ENCODE measurements at places on chromosomes 5 and 9.

- DNase-seq: no peak
Observed at GRCh38 chr9:124625087-124625486, 117.9 kb upstream of the NR5A1 start.

DNA sequence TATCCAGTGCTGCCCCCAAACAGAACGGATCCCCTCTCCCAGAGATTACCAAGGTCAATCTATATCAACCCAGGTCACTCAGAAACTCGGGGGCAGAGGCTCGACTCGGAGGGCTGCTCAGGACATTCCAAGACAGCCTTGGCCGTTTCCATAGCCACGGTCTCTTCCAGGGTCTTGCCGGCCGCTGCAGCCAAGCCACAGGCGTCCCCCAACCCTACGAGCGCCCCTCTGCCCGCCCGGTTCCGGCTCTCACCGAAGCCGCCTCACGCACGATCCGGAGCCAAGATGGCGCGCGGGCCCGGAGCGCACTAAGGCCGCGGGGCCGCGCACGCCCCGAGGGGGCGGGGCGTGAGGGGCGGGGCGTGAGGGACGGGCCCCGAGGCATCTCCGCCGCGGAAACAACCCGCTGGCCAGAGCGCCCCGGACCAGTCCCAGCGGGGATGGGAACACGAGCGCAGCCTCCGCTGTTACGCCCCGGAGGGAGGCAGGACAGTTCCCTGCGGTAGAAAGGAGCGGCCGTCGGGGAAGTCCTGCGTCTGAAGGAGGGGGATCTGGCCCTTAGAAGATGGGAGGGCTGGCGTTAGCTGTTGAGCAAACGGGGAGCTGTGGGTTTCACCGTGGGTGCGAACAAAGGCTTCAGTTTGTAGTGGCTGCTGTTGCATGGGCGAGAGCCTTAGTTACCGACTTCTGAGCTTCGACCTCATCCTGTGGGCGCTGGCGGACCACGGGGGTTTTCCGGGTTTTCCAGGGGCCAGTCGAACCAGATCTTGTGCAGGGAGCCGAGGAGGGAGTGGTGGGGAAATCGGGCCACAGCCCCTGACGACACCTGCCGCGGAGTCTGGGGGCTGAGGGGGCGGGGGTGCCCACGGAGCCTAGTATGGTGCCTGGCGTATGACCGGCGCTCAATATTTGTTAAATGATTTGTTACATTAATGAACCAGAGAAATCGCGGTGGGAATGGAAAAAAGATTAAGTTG, at the start of gene RPP25L:
Gene RPP25L, minus strand, starts transcription at position 287 of the 977 bp plus-strand sequence. CDS start 801 bp downstream, outside the sequence.
- no peak for DNase-seq

- no peak for DNase-seq
Observed at GRCh38 chr9:89304834-89305188, 6.2 kb upstream of the CKS2 start.

DNA sequence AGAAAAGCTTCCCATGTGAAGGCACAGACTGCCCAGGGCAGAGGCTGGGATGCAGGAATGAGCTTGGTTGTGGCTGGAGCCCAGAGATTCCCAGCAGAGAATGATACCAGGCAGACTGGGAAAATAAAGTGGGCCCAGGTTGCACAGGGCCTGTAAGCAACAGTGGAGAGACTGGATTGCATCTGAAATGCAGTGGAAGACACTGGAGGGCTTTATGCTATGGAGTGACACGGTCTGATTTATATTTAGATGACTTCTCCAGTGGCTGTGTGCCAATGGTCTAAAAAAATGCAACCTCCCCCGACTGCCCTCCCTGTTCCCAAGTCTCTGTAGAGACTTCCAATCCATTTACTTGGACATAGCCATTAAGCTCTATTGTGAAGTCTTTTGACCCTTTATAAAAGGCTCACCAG, 951.1 kb upstream of the DMAC1 start:
- no peak for DNase-seq

- no peak for DNase-seq
Observed at GRCh38 chr9:110217656-110218099, 9.7 kb upstream of the C9orf152 start.

DNA sequence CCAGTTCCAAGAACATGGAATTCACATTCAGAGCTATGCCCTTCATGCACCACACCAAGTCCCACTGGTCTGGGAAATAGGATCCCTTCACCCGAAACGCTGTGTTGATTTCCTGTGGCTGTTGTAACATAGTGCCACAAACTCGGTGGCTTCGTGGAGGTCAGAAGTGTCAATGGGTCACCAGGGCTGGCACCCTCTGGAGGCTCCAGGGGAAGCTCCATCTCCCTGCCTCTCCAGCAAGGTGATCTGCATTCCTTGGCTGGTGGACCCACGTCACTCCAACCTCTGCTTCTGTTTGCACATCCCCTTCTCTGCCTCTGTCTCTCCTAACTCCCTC, 28.9 kb upstream of the ALDH1B1 start:
- DNase-seq: no peak

DNA sequence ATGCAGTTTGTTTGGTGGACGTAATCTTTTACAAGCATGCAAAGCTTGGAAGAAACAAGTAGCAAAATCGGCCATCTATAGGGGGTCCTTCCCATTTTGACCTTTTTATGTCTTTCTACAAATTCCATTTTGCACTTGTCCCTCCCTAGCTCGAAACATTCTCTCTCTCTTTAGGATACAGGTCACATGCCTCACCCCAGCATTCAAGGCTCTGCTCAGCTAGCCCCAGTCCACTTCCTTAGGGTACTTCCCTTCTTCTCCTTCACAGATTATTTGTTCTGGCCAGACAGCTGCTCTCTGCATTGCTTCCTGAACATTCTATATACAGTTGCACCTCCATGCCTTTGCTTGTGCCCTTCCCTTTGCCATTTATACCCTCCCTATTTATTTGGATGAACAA, 31.7 kb upstream of the TRIM14 start:
- no peak for DNase-seq

- DNase-seq: no peak
Observed at GRCh38 chr9:18786911-18787650, 245.9 kb downstream of the SAXO1 start.

GRCh38 chr5:137615171-137615775, 116.1 kb upstream of the SPOCK1 start:
- no peak for DNase-seq

DNA sequence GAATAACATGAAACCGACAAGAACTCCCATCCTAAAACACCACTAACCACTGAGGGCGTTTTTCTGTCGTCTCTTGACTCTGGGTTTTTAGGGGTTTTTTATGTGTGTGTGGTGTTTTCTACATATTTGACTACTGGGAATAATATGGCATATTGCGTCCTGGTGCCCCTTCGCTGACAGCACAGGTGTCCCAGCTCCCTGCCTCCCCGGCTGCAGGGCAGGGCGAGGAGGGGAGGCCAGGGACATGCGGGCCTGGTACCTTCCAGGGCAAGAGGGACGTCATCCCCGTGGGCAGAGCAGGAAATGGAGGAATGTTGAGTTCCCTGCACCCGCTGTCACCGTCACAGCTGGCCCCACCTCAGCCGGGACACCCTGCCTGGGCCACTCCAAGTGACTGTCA, 34.8 kb downstream of the VAV2 start:
- DNase-seq: no peak

- DNase-seq: no peak
Observed at GRCh38 chr9:91053824-91054223, 252.2 kb downstream of the SYK start.

DNA sequence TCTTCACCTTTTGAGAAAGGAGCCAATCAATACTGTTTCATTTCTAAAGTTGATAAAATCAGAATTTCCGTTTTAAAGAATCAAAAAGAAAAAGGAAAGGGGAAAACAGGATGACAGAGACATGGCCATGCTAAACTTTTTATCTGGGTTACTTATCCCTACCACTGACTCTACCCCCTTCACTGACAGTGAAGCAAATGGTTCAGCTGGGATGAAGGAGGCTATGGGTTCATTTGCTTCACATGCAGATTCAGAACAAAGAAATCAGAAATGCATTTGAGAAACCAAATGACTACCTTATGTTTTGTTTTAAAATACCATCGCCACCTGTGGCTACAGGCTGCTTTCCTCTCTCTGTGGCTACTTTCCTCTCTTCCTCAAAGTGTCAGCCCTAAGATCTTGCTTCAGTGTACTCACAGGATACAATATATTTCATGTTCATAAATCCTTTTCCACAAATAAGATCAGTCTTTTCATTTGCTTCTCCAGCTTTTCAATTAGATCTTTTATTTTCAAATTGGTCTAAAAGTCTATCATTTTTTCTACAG, 53.3 kb downstream of the LPAR1 start:
- DNase-seq: no peak

GRCh38 chr5:56037531-56038010, 42.8 kb upstream of the IL6ST start:
- DNase-seq: no peak

GRCh38 chr5:172052450-172053236, 46.2 kb upstream of the FBXW11 start:
- DNase-seq: no peak

DNA sequence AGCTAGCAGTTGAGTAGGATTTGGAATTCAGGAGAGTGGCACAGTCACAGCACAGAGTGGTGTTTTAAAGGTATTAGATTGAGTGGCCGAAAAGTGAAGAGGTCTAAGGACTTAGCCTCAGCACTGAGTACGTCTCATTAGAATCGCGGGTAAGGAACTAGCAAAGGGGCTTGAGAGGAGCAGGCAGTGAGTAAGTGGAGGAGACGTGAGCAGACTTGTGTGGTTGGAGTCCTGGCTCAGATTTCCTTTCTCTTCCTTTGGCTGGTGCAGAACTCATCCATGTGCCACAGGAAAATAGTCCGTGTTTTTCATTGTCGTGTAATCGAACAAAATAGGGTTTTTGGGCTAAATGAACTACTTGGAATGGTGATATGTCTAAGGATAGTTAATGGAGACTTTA, 3.4 kb downstream of the EXOSC2 start:
- DNase-seq: no peak

GRCh38 chr9:111148052-111149017, 110.1 kb upstream of the LPAR1 start:
- DNase-seq: no peak

DNA sequence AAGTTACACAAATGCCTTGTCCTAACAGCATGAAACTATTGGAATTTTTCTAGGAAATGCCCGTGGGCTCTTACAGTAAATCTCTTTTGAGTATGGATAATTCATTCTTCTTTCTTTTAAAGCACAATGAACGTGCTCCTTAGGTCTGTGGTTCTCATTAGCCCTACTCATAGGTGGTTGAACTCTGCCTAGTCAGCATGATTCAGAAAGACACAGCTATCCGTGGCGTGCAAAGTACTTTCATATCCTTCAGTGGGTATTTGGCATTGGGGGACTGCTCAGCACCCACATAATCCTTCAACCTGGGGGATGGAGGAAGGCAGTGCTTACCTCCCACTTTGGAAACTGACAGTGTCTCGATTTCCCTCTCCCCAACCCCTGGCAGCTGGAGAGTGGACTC, 462.0 kb upstream of the CLINT1 start:
- DNase-seq: no peak

- DNase-seq: no peak
Observed at GRCh38 chr5:96595300-96596090, 66.7 kb upstream of the CAST start.

GRCh38 chr9:23431459-23431858, 394.6 kb downstream of the ELAVL2 start:
- DNase-seq: no peak

DNA sequence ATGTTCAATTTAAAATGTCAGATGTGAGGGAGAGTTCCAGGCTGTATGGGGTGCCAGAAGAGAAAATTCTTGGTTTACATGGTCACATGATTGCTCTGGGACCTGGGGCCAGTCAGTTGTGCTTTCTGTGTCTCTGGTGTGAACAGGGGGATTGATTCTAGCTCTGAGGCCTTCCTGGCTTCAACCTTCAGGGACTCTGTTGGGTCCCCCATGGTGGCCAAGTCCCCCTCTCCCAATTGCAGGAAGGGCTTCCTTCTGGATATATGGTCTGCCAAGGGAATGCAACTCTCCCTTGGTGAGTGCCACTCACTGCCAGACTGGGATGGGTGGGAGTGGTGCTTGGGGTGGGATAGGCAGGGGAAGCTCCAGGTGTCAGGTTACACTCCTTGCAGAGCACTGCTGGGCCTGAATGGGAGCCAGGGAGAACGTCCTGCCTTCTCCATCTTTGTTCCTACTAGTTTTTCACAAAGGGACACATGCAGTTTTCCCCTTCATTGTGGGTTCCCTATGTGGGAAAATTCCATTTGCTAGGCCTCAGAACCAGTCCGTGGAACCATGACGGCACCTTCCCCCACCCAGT, 153.2 kb downstream of the MELK start:
- DNase-seq: no peak

- DNase-seq: no peak
Observed at GRCh38 chr9:95515272-95516113, 1.3 kb downstream of the PTCH1 start.

- no peak for DNase-seq
Observed at GRCh38 chr5:84306601-84307000, 78.1 kb downstream of the EDIL3 start.

- no peak for DNase-seq
Observed at GRCh38 chr5:29229461-29229860, 1964.0 kb upstream of the CDH6 start.

- no peak for DNase-seq
Observed at GRCh38 chr9:114898741-114899140, 31.6 kb downstream of the TNFSF8 start.

GRCh38 chr5:86572825-86573517, 44.8 kb upstream of the COX7C start:
- no peak for DNase-seq

DNA sequence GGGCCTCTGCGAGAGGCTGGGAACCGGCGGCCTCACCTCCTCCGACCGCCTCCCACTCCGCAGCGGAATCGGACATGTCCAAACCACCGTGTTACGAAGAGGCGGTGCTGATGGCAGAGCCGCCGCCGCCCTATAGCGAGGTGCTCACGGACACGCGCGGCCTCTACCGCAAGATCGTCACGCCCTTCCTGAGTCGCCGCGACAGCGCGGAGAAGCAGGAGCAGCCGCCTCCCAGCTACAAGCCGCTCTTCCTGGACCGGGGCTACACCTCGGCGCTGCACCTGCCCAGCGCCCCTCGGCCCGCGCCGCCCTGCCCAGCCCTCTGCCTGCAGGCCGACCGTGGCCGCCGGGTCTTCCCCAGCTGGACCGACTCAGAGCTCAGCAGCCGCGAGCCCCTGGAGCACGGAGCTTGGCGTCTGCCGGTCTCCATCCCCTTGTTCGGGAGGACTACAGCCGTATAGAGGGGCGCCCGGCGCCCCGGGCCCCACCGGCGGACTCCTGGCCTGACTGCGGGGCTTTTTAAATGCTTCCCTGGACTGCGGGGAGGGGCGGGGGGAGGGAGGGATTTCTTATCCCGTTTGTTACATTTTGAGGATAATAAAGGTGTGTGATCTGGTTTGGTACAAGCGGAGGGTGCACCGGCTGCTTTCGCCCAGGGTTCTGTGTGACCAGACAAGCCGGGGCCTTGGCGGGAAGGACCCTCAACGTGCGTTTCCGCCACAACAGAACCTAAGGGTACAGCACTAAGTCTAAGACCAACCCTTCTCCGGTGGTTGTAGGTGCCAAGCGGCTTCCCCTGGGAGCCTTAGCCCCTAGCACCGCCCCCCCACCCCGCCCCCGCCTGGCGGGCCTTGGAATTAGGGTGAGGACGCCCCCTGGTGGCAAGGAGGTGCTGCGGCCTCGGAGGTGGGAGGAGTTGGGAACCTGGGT, 9.3 kb downstream of the PRR7 start:
- DNase-seq: no peak
